ENCODE measurements at places on chromosomes 16 and 17. TPM values are rescaled to one million over a fixed set of nuclear protein-coding genes. Genes with fewer than 3 reads are reported as not detected.

TSPAN10 gene
- total RNA-seq = 3.0 TPM

P2RX1 gene
- under 0.01 TPM for total RNA-seq

CA4 gene
- not detected for total RNA-seq

HSF4 gene
- total RNA-seq = 31.3 TPM

ZNF385C gene
- total RNA-seq = not detected

GRAPL gene
- under 0.01 TPM for total RNA-seq
